Natural killer cell (primary cell): ENCODE measurements at places on chromosomes 7 and 10.

DNA sequence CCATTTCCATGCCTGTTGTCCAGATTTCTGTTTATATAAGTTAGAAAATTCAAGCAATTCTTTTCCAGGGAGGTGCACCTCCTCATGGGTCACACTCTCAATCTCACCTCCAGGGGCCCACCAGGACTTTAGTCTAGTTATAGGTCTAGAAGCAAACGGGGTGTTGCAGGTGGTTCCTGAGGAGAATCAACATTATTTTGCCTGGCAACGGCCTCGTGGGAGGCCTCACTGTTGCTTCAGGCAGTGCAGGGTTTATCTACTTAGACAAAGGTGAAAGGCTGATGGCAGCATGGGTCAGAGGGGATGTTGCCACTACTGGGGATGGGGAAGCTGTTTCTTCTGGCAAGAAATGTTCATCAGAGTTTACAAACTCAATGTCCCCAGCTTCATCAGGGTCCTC, 56.7 kb upstream of the LRRC18 start:
- no peaks in the 10 kb centered on the region for H3K4me1 ChIP-seq
- H3K27me3 ChIP-seq, result no peaks in the 10 kb centered on the region
- no peak overlapping the region for H3K4me3 ChIP-seq

DNA sequence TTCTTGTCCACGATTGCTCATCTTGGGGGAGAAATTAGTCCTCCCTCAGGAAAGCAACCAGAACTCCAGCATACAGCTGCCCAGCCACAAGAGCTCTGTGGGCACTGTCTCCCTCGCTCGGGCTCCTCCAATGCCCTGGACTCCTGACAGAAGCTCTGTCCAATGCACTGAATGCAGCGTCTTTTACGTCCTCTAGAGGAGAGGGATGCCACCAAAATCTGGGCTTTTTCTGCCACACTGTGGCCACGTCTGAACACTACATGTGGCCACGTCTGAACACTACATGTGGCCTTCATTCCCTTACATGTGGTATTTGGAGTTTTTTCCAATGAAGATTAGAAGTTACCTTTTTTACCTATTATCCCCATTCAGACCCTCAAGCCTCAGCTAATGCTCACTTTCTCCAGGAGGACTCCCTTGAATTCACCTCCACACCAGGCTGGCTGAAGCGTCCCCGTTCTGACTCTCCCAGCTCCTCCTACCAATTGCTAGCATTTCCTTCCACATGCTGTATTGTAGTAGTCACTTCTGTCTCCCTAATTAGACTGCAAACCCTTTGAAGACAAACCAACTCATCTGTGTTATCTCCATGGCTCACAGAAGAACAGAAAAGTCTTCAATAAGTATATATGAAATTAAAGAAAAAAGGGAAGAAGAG, 134.3 kb upstream of the PDE1C start:
- H3K4me1 ChIP-seq, result no peaks in the 10 kb centered on the region
- no peaks in the 10 kb centered on the region for H3K36me3 ChIP-seq
- H3K27ac ChIP-seq, result no peak overlapping the region
- DNase-seq, result no peak
- no peaks in the 10 kb centered on the region for H3K27me3 ChIP-seq

GRCh38 chr10:74189999-74190421, 39.0 kb downstream of the ADK start:
- peak overlapping the region; percentile 55 for H3K27ac ChIP-seq
- no peaks in the 10 kb centered on the region for H3K27me3 ChIP-seq
- H3K4me3 ChIP-seq, result no peak overlapping the region
- H3K4me1 ChIP-seq, result peaks cover 10% of the 10 kb centered on the region
- H3K36me3 ChIP-seq, result no peaks in the 10 kb centered on the region
- peak; percentile 66 for DNase-seq

DNA sequence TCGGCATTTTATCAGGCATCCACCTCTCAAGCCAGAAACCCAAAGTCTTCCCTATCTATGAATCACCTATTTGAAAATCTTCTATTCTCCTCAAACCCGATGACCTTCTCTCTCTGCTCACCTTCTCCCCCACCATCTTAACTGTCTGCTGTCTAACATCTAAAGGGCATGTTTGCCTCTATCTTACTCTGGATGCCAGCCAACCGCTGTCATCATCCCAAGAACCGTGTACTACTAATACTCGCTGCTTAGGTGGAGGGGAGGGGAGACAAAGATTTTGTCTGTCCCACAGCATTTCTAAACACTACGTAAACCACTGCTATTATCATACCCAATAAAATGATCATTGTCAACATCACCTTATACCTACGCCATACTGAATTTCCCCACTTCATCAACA, 29.5 kb downstream of the PAXIP1 start:
- no peaks in the 10 kb centered on the region for H3K4me1 ChIP-seq
- H3K36me3 ChIP-seq, result peaks cover 11% of the 10 kb centered on the region
- H3K27me3 ChIP-seq, result no peaks in the 10 kb centered on the region

DNA sequence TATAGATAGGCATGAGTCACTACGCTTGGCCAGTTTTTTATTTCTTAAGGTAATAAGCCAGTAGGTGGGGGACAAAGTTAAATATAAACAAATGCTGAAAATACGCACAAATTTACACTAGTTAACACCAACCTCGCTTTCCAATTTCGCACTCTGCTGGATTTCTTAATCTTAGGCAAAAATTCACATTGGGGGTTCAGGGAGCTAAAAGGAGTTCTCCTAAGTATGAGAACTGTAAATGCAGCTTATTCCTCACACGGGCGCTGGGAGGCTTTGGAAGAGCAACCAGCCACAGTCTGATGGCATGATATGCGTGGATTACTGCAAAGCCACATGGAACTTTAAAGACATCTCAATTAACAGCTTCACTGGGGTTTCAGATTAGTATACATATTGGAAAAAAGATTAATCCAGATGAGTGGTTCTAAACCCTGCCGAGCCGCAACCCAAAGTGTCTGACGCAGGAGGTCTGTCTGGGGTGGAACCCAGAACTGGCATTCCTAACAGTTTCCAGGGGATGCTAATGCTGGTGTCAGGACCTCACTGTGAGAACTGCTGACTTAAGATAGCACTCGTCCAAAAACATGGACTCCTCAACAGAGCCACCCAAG, 16.2 kb downstream of the TNS3 start:
- no peak overlapping the region for H3K27ac ChIP-seq
- H3K36me3 ChIP-seq, result no peaks in the 10 kb centered on the region
- no peak for DNase-seq
- no peaks in the 10 kb centered on the region for H3K27me3 ChIP-seq
- no peak overlapping the region for H3K4me3 ChIP-seq

DNA sequence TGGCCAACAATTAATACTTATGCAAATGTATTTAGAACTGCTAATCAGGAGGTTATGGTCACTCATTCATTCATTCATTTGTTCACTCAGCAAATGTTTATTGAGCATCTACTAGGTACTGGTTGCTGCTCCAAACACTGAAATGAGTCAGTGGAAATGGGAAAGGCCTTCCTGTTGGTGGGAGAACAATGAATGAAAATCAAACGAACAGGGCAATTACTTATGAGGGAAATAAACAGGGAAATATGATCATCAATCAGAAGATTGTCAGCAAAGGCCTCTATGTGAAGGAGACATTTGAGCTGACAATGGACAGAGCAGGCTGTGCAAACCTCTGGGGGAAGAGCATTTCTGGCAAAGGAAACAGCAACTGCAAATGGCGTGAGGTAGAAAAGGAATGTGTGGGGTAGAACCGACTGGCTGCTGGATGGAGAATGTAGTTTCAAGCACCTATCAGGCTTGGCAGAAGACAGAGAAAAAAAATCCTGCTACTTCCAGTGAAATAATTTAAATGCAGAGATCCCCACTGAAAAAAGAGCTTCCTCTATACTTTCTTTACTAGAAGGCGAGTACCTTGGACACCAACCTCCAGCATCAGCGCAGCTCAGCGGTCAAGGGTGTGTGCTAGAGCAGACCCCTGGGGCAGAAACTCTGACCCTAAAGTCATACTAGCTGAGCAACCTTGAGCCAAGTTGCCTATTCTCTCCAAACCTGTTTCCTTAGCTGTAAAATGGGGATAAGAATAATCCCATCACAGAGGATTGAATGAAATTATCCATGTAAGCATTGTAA, 108.8 kb upstream of the EEPD1 start:
- DNase-seq, result no peak
- H3K27me3 ChIP-seq, result no peaks in the 10 kb centered on the region
- no peaks in the 10 kb centered on the region for H3K36me3 ChIP-seq
- no peak overlapping the region for H3K27ac ChIP-seq
- H3K4me3 ChIP-seq, result no peak overlapping the region

DNA sequence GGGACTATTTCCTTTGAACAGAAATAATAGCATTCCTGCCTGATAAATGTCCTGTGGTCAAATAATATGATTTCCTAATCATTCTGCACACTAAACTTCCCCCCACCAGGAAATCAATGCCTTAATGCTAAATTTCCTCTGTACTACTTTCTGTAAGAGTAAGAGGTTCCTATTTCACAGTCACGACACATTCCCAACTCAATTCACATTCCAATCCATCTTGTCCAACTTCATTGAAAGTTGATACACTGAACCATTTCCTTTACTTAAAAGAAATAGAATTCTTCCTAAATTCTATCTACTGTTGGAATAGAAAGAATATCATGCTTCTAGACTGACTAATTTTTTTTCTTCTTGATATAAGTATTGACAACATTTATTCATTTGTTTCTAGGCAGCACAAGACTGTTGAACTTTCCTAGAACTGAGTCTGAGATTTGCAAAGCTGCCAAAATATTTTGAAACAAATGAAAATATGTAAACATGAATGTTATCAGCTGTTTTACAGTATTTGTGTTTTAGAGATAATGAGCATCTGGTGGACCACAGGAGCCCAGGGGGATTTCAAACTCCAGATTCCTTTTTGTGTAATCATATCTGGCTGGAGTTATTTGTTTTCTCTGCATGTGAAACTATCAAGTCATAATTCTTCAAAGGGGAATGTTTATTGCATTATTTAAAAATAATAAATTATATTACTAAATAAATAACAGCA, 121.5 kb downstream of the TPST1 start:
- DNase-seq, result no peak
- no peaks in the 10 kb centered on the region for H3K4me1 ChIP-seq
- no peaks in the 10 kb centered on the region for H3K27me3 ChIP-seq
- no peak overlapping the region for H3K27ac ChIP-seq
- no peaks in the 10 kb centered on the region for H3K36me3 ChIP-seq

DNA sequence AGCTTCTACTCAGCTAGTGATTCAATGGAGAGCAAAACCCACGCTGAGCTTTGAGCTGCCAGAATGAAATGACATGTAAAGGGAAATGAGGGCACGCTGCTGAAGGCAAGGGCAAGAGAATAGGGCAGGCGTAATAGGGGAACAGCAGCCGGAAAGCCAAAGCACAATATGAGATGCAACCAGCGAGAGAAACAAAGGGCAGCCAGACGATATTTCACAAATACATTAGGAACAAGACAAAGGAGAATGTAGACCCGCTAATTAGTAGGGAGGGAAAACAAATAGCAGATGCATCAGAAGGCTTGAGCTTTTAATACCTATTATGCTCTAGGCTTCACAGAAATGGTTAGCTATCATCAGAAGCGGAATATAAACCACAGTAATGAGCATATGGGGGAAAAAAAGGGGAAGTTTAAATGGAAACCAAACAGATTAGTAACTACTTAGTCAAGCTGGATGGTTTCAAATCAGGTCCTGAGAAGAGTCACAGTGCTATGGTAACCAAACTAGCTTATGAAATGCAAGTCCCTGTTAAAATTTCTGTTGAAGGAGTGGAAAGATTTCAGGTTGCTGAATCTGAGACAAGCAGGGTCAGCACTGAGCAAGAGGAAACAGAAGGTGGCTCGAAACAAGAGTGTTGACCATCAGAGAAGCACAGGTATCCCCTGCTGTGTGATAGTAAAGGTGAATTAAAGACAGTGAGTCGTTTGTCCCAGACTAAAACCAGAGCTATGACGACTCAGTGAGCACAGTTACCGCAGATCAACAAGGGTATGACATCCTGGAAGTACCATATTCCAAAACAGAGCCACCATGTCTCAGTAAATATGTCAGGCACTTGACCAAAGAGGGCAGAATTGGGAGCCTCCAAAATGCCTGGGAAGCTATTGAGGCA, 496.9 kb upstream of the CELF2 start:
- no peak for DNase-seq
- no peaks in the 10 kb centered on the region for H3K27me3 ChIP-seq
- no peak overlapping the region for H3K4me3 ChIP-seq
- H3K27ac ChIP-seq, result no peak overlapping the region
- H3K36me3 ChIP-seq, result no peaks in the 10 kb centered on the region

- no peak overlapping the region for H3K4me3 ChIP-seq
- DNase-seq, result no peak
- no peaks in the 10 kb centered on the region for H3K36me3 ChIP-seq
- no peaks in the 10 kb centered on the region for H3K27me3 ChIP-seq
These were observed 51.2 kb upstream of the ABI1 start for GRCh38 chr10:26911811-26912461.

DNA sequence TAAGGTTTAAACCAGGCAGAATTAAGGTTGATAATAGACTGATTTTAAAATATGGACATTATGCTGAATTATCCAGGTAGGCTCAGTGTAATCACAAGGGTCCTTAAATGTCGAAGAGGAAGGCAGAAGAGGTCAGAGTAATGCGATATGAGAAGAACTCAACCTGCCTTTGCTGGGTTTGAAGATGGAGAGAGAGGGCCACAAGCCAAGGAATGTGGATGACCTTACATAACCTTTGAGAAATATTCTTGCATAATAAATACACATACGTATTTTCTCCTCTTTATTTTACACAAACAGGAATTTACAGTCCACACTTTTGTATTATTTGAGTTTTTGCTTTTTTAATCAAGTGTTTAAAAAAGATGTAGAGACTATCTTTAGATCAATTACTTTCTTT, 88.5 kb downstream of the ST7 start:
- no peak overlapping the region for H3K27ac ChIP-seq
- no peak for DNase-seq
- H3K36me3 ChIP-seq, result no peaks in the 10 kb centered on the region
- no peaks in the 10 kb centered on the region for H3K27me3 ChIP-seq
- no peak overlapping the region for H3K4me3 ChIP-seq
- H3K4me1 ChIP-seq, result no peaks in the 10 kb centered on the region

- no peaks in the 10 kb centered on the region for H3K27me3 ChIP-seq
- no peak for DNase-seq
- no peak overlapping the region for H3K4me3 ChIP-seq
These were observed 45.4 kb upstream of the GRID1 start for GRCh38 chr10:86411852-86412560.

- H3K27me3 ChIP-seq, result no peaks in the 10 kb centered on the region
- no peak for DNase-seq
- no peaks in the 10 kb centered on the region for H3K36me3 ChIP-seq
- no peaks in the 10 kb centered on the region for H3K4me1 ChIP-seq
These were observed 153.9 kb downstream of the BMPER start for GRCh38 chr7:34059136-34059828.

DNA sequence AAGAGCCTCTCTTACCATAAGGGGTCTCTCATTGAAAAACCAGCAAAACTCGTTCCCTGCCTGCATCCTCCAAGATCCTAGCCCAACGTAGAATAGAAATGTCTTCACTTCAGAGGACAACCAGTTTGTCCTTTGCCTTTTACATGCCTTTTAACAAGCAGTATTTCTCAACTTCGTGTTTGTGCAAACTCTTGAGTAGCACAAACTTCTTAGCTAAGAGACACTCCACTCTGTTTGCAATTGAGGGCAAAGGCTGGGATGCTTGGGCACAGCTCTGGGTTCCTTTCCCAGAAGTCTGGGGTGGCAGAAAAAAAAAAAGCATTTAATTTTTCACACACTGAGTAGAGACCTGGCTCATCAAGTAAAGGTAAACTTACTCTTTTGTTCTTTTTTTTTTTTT, 19.5 kb upstream of the KCTD7 start:
- H3K27ac ChIP-seq, result no peak overlapping the region
- H3K36me3 ChIP-seq, result no peaks in the 10 kb centered on the region
- H3K4me1 ChIP-seq, result no peaks in the 10 kb centered on the region
- H3K4me3 ChIP-seq, result no peak overlapping the region
